Aorta (tissue), 5 donors: ENCODE measurements at places on chromosomes 4 and X. TPM values are rescaled to one million over a fixed set of nuclear protein-coding genes. Genes with fewer than 3 reads are reported as not detected.

SMIM10L2A gene
- total RNA-seq, result 0.42 TPM

CSTF2 gene
- 11.1 TPM for total RNA-seq

CRLF2 gene
- 0.23 TPM for total RNA-seq

DNA sequence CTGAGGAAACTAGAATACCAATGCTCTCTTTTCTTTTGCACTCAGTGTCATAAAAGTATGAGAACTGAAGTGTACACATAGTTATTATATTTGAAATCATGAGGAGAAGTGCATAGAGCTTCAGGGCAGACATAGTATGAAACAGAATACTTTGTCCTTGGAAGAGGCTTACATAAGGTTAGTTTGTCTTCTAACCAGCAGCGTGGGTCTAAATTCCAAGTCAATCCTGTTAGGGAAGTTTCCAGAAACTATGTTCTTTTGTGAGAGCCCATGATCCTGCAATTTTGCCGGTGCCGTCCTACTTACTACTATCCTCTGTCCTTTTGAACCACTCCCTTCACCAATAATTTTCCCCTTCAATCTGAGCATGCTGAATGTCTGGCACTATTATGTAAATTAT is 156.2 kb downstream of the PABPC4L start:
- no peak for DNase-seq

DNA sequence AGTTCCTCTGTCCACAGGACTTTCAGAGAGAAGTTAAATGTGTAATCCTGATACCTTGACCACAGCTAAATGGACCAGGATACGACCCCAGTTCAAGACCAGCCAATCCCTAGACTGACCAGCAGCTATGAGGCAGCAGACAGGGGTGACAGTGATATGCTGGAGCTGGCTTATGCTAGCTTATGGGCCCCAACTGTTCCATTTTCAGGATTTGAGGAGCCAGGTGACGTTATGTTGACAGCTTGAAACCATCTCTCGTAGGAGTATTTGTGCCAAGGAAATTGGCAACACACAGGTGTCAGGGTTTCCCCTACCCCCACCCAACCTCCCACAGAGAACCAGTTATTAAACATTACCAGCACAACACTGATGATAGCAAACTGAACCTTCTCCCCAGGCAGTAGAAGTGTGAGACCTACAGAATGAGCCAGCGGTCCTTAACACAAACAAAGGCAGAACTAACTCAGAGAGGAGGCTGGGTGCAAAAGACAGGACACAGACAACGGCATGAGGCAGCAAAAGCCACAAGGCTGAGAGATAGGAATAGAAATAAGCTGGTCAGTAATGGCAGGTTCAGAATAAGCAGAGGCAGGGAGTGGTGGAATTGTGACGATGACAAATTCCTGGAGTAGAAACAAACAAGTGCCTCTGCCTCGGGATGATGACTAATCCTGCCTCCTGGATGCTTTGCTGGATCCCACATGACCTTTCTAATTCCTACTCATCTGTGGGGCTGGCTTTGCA is 85.6 kb upstream of the CPEB2 start:
- DNase-seq, result no peak

GRCh38 chr4:4323705-4324534 is 33.9 kb downstream of the ZBTB49 start:
- DNase-seq, result no peak

- DNase-seq, result no peak
These were observed 758 bp downstream of the SDAD1 start for GRCh38 chr4:75989846-75990528.

DNA sequence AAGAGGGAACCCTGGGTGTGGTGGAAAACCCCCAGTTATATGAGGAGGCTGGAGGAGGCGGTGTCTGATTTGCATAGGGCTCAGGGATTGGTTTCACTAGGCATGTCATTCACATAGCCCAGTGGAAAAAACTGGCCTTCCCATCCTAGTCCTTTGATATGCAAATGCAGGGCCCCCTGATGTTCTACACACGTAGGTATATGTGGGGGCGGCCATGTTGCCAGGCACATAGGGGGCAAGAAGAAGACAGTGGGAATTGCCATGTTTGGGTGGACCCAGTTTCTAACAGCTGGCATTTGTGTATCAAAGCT is 34.0 kb upstream of the ENPP6 start:
- DNase-seq, result no peak

DNA sequence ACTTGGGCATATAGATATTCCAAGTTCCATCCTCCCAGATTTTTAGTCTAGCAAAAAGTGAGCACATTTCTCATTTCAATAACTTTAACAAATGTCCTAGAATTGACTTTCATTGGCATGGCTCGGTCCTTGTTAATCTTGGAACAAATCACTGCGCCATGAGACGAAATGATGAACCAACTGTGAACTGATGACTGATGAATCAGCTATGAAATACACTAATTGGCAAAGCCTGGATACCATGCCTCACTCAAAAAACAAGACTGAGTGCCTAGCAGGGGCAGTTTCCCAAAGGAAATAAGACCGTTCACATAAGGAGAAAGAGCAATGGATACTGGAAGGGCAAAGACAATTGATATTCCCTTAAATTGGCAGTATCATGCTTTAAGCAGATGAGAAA is 248.6 kb upstream of the VEGFC start:
- DNase-seq, result no peak

DNA sequence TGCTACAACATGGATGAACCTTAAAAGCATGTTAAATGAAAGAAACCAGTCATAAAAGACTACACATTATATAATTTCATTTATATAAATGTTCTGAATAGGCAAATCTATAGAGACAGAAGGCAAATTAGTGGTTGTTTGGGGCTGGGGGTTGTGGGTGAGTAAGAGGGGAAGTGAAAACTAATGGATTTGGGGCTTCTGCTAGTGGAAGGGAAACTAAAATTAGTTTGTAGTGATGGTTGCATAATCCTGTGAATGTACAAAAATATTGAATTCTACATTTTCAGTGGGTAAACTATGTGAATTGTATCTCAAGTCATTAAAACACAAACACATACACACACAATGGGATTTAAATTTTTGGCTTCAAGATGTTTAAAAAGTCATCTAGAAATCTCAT is 25.4 kb upstream of the LIMCH1 start:
- no peak for DNase-seq

DNA sequence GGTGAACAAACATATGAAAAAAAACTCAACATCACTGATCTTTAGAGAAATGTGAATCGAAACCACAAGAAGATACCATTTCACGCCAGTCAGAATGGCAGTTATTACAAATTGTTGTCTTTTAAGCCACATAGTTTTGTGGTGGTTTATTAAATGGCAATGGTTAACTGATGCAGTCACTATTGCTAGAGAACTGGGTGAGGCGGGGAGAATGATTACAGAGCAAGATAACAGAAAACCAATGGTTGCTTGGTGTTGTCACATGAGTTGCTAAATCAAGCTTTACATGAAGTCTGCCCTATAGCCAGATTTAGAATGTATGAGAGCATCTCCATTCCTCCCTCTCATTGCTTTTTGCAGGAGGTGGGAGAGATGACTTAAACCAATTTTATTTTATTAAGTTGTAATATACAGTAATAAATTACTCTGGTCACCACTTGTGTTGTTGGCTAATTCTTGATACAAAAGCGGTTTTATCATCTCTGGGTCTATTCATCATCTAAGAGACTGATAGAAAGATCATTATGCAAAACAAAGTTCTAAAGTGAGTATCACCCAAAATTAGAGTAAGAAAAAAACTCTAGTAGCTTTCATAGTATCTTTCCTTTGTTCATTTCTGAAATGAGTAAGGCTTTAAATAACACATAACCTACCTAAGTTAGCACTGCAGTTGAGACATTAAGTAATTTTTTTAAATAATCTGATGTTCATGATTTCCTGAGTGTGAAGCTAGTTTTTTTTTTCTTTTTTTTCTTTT is 859.5 kb downstream of the STIM2 start:
- no peak for DNase-seq

GRCh38 chr4:47195706-47196105 is 164.3 kb downstream of the GABRB1 start:
- no peak for DNase-seq

GRCh38 chr4:34269613-34270012 is 1974.7 kb downstream of the ARAP2 start:
- no peak for DNase-seq
